ENCODE measurements at places on chromosomes 1 and 21.

DNA sequence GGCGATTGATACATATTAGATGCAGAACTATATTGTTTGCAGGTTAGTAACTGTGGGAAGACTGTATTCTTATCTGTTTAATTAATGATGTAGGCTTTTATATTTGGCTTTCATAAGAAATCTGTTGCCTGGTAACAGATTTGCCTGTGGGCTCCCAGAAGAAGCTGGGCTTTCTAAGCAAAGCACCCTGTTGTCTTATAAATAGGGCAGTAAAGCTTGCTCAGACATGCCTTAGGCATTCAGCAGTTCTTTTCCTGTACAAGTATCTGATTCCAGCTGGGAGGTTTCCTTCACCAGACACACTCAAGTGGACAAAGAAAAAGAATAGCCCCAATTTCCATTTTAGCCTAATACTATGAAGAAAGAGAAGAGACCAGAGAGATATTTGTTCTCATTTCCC, 524.0 kb downstream of the LRRIQ3 start:
- no peak for DNase-seq

GRCh38 chr1:11273595-11274234, 717 bp downstream of the UBIAD1 start:
- DNase-seq: no peak

GRCh38 chr1:206427291-206427690, 43.0 kb upstream of the IKBKE start:
- DNase-seq: no peak

DNA sequence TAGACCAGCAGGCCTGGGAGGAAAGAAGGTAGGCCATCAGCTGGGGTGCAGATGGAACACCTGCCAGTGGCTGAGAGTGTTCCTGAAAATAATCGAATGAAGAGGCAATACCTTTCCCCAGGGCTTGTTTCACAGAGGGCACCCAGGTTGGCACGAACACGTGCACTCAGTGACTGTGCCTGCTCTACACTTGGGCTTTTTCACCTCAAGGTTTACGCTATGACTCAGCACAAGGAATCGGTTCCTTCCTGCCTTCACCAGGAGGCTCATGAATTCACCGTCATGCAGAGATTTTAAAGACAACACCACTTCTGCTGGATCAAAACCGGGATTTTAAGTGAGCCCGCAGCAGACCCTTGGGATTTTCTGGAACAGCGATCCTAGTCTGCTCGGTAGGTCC, 118.5 kb upstream of the ADAR start:
- peak; percentile 21 for DNase-seq

- DNase-seq: no peak
Observed at GRCh38 chr1:10916991-10917390, 95.5 kb upstream of the TARDBP start.

DNA sequence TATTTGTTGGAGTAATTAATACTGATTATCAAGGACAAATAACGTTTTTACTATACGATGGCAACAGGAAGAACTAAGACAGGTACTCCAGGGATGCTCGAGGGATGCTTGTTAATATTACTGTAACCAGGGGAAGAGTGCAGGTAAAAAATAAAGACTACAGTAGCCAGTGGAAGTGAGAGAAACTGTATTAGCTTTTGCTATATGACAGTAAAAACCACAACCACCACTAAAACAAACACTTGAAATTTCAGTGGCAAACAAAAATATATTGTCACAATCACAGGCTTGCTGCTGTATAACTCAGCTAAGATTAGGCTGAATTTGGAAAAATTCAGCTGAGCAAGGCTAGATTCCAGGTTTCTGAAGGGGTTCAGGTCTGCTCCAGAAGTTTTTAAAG, 812.6 kb upstream of the ADGRL4 start:
- DNase-seq: no peak

GRCh38 chr21:25550352-25551120, 56.7 kb downstream of the MRPL39 start:
- no peak for DNase-seq

- no peak for DNase-seq
Observed at GRCh38 chr1:47235241-47235681, 3.2 kb upstream of the TAL1 start.

GRCh38 chr21:45249626-45250025, 38.1 kb downstream of the POFUT2 start:
- no peak for DNase-seq

DNA sequence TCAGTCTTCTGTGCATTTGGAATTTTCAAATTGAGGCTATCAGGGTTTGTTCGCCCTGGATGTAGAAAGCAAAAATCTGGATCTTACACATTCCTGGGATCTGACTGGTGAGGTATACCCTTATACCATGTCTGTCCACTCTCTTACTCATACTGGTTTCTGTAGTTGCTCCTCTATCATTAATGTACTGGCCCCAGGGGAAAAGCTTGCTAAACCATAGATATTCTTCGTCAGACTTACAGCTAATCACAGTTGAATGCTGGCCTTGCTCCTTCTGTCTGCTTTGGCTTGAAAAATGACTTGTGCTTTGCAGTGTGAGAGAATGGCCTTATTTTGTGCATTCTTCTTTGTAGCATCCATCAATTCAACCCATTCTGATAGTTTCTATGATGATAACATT, 30.5 kb downstream of the TBCE start:
- DNase-seq: no peak

GRCh38 chr1:21605964-21606705, 63.0 kb downstream of the RAP1GAP start:
- DNase-seq: no peak

DNA sequence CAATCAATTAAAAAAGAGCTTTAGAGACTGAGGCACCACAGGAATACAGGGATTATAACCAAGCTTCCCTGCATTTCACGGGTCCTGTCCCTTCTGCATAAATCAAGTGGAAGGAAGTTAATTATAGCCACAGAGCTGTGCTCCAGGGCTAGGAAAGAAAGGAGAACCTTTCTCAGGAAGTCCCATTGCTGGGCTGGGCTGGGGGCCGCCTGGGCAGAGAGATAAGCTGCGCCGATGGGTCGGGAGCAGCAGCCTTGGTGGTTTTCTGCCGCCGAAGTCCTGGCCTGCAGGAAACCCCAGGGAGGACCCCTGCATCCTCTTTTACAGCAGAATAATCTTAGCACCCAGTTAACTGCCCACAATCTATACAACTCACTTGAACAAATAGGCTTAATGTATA, 12.6 kb upstream of the CD34 start:
- DNase-seq: no peak

- DNase-seq: no peak
Observed at GRCh38 chr1:149888999-149889289, 10.4 kb upstream of the BOLA1 start.

DNA sequence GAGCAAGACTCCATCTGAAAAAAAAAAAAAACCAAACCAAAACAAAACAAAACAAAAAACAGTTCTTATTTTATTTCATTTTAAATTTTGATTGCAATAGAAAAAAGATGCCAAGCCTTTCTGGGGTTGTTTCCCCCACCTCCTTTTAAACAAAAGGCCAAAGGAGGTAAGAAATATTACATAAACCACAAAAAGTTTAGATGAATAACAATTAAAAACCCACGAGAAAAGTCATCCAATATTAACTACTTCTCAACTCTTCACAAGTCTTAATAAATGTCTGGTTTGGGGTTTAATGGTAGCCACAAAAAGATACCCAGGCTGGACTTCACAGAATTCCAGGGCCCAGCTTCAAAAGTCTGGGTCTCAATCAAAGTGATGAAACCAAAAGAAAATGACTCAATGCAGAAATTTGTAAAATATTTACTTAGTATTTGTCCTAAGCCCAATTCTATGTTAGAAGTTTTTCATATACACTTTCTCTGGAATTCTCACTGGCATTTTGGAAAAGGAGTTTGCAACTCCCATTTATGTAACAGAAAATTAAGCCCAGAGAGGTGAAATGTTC, 47.0 kb upstream of the SDC3 start:
- no peak for DNase-seq

DNA sequence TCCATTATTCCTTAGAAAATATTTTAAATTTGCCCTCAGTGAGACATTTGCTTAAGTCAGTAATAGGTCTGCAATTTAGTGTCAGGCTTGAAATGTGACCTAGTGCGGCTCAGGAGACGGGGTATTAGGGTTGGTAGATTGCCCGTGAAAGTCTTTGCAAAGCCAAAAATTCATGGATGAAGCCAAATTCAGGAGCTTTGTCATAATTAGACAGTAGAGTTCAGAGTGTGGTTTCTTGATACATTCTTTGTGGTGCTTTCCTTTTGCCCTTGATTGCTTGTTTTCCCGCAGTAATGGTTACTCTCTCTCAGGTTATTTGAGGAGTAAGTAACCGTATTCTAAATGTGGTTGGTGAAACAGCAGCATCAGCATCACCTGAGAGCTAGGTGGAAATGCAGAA, 120.7 kb downstream of the RPS6KC1 start:
- DNase-seq: no peak

DNA sequence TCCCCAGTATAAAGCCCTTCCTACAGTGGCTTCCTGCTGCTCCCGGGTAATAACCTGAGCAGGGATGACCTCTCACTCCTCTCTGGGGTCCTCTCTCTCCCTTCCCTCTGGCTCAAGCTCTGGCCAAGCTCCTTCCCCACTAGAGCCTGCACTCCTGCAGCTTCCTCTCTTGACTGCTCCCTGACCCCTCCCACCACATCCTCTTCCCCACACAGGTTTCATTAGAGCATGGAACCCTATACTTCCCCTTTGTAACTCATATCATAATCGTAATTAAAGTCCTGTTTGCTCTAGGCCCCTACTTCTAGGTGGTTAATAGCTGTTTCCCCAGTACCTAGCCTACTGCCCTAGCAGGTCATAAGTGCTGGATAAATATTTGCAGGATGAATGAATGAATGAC, 146.2 kb downstream of the C1orf21 start:
- no peak for DNase-seq

- no peak for DNase-seq
Observed at GRCh38 chr1:201938440-201939035, 7.8 kb downstream of the LMOD1 start.

GRCh38 chr1:67144696-67145095, 9.9 kb upstream of the C1orf141 start:
- no peak for DNase-seq

DNA sequence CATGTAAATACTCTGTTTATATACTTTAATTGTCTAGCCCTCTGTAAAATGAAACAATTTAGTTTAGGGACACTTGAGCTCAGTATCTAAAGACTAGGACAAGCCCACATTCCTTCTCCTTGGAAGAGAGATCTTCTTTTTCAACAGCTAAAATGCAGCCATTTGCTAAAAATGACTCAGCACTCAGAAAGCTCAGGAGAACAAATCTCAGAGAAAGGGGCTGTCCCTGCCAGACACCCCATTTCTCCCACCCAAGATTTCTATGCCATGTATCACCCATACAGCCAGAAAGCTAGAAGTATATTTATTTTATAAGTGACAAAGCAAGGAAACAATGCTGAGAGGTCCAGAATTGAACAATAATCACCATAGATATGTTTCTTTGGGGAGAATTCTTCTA, 23.2 kb upstream of the PRDX6 start:
- no peak for DNase-seq
